Osteocyte (in vitro differentiated cells): ENCODE measurements at places on chromosomes 3 and 15. TPM values are rescaled to one million over a fixed set of nuclear protein-coding genes. Genes with fewer than 3 reads are reported as not detected.
A peak's percentile ranks its signal among the peaks of the same experiment; 100 is the strongest.

DNA sequence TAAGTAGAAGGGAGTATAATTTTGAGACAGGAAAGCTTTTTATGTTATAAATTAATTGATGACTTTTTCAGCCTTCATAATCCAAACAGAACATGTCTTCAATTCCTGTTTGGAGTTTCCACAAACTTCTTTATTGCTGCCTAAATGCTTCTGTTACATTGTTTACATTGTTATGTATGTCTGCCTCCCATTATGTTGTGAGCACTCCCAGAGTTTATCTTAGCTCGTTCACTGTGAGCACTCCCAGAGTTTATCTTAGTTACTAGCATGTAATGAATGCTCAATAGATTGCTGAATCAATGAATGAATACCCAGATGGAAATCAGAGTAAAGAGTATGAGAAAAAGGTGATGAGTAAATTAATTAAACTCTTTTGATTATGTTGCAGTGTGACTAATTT lies 1178.0 kb downstream of the ROBO1 start:
- H3K4me3 ChIP-seq = no peak overlapping the region
- no peaks in the 10 kb centered on the region for H3K27me3 ChIP-seq
- DNase-seq = no peak
- H3K36me3 ChIP-seq = peaks cover 3% of the 10 kb centered on the region

DNA sequence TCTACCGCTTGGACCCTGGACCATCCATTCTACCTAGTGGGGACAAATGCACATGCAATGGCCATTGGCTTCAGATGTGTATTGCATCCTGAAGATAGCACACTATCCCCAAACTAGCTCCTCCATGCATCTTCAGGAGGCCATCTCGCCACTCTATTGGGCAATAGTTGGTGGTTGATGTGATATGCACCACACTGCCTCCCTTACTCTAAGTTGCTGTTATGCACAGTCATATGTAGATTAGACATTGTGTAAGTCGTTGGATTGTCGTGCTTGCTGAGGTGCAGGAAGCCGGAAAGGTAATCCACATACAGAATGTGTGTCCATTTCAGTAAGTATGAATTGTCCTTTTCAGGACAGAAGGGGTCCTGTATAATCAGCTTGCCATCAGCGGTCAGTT lies 26.7 kb upstream of the PLA2G4D start:
- no peak overlapping the region for H3K4me3 ChIP-seq
- H3K4me1 ChIP-seq = no peaks in the 10 kb centered on the region
- DNase-seq = no peak
- no peak overlapping the region for H3K27ac ChIP-seq
- H3K27me3 ChIP-seq = peaks cover 67% of the 10 kb centered on the region

DNA sequence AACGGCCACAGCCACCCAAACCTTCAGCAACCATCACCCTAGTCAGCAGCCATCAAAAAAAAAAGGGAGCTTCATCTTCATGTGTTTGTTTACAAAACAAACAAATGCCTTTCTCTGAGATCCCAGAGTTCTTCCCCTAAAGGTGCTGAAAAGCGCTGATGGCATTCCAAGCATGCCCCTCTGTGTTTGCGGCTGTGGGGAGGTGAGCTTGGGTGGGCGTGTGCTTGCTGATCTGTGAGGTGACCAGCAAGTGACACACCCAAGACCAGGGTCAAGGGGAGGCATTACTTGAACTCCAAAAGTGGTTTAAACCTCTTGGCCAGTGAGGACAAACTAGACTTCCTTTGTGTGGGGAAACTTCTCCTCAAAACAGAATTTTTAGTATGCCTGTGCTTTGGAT lies 81.5 kb downstream of the DHX36 start:
- H3K36me3 ChIP-seq = peaks cover 12% of the 10 kb centered on the region
- no peak for DNase-seq
- H3K27me3 ChIP-seq = no peaks in the 10 kb centered on the region
- H3K4me1 ChIP-seq = peaks cover 8% of the 10 kb centered on the region
- H3K27ac ChIP-seq = no peak overlapping the region

DNA sequence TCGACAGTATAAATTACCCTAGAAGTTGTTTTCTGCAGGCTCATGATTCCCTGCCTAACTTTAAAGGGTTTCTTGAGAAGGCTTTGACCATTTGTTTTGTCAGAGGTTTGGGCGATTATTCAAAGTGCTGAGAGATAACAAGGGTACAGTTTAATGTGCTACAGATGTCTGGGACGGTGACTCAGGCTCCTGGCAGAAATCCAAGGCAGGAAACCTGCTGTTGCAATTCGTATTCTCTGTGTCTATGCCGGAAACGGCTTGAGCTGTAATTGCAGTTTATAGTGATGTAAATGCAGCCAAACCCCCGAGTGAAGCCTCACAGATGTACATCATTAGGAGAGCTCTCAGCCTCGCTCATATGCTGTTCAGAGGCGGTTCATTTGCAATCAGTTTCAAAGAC lies 65.6 kb downstream of the SYNPR start:
- peaks cover 15% of the 10 kb centered on the region for H3K27me3 ChIP-seq
- H3K36me3 ChIP-seq = no peaks in the 10 kb centered on the region
- DNase-seq = no peak
- H3K27ac ChIP-seq = no peak overlapping the region

- peaks cover 3% of the 10 kb centered on the region for H3K27me3 ChIP-seq
- no peak overlapping the region for H3K4me3 ChIP-seq
- DNase-seq = no peak
- H3K4me1 ChIP-seq = peaks cover 3% of the 10 kb centered on the region
Measured at GRCh38 chr3:129418041-129418973, 10.1 kb downstream of the EFCAB12 start.

- no peaks in the 10 kb centered on the region for H3K27me3 ChIP-seq
- peaks cover 21% of the 10 kb centered on the region for H3K4me1 ChIP-seq
- H3K36me3 ChIP-seq = peaks cover 14% of the 10 kb centered on the region
- peak overlapping the region; percentile 77 for H3K27ac ChIP-seq
Measured at GRCh38 chr15:42736178-42736792, 643 bp downstream of the CDAN1 start.

DNA sequence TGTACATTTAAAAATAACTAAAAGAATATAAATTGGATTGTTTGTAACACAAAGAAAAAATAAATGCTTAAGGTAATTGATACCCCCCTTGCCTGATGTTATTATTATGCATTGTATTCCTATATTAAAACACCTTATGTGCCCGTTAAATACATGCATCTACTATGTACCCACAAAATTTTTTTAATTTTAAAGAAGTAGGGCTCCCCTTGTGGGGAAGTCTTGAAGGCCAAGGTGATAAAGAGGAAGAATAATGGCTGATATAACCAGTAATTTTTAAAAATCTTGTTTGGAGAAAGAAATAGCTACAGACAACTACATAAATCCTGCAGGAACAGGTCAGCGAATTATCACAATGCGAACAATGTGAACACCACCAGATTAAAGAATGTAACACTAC lies 451.7 kb upstream of the ARHGEF26 start:
- H3K27ac ChIP-seq = no peak overlapping the region
- DNase-seq = no peak
- peaks cover 2% of the 10 kb centered on the region for H3K4me1 ChIP-seq
- peaks cover 3% of the 10 kb centered on the region for H3K27me3 ChIP-seq
- H3K4me3 ChIP-seq = no peak overlapping the region
- H3K36me3 ChIP-seq = no peaks in the 10 kb centered on the region

The PDCD10 gene
- 34.9 and 38.4 TPM in 2 replicates for total RNA-seq

The ACTL6A gene
- total RNA-seq = 46.5 and 49.8 TPM in 2 replicates

The LSAMP gene
- 3.9 and 4.4 TPM in 2 replicates for total RNA-seq

The ITIH3 gene
- 0.59 and 0.78 TPM in 2 replicates for total RNA-seq

The IL17RC gene
- total RNA-seq = 36.5 and 36.6 TPM in 2 replicates

The RAD51 gene
- 8.5 and 8.6 TPM in 2 replicates for total RNA-seq

The CACNA1D gene
- total RNA-seq = 0.48 and 0.57 TPM in 2 replicates

The SYNM gene
- total RNA-seq = 5.5 and 5.9 TPM in 2 replicates

The UPK1B gene
- total RNA-seq = 0.24 TPM in 1 of 2 replicates, not detected in the other

The SPTBN5 gene
- total RNA-seq = 3.0 and 3.2 TPM in 2 replicates
